Memory B cell (primary cell): ENCODE measurements at places on chromosomes 16 and 17.

DNA sequence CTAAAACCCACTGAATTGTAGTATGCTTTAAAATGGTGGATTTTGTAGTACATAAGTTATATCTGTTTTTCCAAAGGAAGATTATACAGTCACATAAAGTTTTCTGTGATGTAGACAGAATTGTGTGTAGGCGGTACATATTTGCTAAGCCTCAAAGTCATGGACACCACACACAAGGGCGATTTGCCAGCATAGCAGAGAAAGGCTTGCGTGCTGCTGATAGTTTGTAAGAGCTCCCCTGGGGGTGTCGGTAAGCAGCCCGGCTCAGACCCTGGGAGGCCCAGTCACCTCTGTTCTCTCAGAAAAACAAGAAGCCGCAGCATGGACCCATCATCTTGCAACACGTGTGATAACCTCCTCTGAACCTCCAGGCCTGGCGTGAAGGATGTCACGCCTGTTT lies 38.3 kb upstream of the AKTIP start:
- DNase-seq: no peak

DNA sequence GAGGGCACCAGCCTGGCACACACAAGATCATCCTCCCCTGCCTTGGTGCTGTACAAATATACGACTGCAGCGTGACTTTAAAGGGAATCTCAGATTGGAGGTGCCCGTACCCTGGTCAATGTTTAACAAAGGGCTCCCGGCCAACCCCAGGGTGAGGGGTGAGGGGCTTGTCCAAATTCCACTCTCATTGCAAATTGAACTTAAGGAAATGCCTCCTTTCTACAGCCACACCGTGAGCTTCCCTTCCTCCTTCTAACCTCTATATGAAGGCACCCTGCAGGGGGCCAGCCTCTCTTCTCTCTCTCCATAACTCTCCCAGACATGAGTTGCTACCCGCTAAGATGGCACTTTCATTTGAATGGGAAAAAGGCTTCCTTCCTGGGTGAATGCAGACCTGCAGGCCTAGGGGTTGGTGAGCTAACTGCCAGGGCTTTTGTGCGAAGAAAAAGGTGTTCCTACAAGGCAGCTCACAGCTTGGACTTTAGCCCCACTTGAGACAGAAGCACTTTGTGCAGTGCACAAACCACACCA lies 76.6 kb downstream of the IRF8 start:
- DNase-seq: no peak

DNA sequence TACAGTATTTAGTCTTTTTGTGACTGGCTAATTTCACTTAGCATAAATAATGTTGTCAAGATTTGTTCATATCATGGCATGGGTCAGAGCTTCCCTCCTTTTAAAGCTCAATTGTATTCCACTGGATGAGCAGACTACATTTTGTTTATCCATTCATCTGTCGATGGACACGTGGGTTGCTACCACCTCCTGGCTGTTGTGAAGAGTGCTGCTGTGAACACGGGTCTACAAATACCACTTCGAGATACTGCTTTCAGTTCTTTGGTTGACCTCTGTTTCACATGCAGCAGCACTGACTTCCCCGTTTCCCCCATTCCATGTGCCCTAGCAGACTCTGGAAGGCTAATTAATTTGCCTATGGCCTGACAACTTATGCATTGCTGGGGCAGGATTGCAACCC lies 285.4 kb downstream of the SHISA9 start:
- DNase-seq: no peak

DNA sequence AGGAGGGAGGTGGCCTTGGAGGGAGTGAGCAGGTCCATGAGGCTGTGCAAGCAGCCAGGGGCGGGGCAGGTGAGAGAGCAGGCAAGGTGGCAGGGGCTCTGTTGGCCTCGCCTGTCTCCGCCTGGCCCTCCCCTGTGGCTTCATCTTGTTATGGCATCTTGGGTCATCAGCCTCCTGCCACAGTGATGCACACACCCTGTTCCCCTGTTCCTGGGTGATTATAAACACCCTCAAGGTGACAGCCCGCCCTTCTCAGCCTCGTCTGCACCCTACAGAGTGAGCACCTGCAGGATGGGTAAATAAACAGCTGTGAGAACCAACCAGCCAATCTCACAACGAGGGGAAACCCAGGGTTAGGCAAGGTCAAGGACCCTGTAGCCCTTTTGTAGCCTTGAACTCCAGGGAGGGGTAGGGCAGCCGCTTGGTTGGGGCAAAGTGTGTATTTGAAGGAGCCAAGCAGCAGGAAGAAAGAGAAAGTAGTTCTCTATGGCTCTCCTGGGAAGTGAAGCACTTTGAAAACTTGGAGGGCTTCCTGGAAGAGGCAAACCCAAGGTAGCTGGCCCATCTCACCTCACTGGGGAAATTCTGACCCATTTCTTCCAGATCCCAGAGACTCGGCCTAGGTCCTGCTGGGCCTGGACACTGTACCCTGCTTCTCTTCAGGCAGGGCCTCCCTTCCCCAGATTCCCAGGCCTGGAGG lies 60.6 kb downstream of the NT5M start:
- DNase-seq: no peak

DNA sequence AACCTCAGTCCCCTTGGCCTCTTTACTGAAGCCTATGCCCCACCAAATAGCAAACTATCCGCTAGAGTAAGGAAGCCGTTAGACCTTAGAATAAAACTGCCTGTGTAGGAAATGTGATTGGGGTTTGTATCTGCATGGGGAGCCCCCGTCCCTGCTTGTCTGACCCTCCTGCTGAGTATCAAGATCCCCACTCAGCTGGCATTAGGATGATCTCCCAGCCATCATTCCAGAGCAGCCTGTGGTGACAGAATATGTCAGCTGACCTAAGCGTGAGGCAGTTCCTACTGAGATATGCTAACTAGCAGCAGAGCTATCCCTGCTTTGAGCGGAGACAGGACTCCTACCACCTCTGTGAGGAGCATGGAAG lies 645 bp upstream of the GFOD2 start:
- no peak for DNase-seq

DNA sequence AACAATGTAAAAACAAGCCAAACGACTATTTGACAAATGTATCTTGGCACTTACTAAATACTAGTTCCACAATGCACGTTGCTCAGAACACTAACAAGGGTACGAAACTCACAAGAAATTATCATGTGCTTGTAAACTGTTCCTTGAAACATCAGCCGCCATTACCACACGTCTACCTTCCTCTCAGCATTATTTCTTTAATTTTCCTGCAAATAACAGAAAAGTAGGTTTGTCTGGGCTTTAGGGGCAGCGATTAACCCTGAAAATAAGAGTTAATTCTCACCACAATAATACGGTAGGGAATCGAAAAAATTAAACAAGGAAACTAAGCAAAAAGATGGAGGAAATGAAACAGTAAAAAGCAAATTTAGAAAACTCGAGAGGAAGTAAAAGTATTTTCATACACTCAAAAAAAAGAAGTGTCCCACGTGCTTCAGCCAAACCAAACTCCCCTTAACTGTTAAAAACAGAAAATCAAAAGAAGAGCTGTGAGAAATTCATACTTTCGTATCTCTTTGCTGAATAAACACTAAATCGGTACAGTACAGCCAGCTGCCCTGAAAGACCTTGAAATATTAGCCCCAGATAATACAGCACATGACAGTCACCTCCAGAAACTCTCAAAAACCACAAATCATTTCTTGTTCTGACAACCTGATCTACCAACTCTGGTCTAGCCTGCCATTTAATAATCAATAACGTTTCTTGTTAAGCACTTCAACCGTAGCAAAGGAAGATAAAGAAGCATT lies 1.2 kb downstream of the ARHGAP17 start:
- DNase-seq: no peak

- DNase-seq: no peak
These were observed 88.4 kb downstream of the PLXDC1 start for GRCh38 chr17:39062846-39063680.

- no peak for DNase-seq
These were observed 34.6 kb downstream of the TSC2 start for GRCh38 chr16:2082171-2082982.

DNA sequence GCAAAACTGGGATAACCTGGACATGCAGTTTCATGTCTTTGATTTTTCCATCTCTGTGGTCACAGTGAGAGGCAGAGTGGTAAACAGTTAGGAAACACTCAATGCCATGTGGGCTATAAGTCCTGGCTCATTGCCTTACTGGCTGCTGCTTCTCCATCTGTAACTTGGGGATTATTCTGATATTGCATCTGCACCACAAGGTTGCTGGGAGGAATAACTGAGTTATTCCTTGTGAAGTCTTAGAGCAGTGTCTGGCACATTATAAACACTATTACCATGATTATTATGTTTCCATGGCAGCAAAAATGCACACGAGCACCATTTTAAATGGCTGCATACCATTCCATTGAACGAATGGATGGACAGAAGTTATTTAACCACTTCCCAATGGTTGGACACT lies 111.7 kb upstream of the CDH5 start:
- no peak for DNase-seq

- DNase-seq: no peak
These were observed 63.7 kb upstream of the SIAH1 start for GRCh38 chr16:48448841-48449481.

GRCh38 chr17:49497148-49498028 lies 2.3 kb downstream of the NGFR start:
- peak; percentile 14 for DNase-seq

DNA sequence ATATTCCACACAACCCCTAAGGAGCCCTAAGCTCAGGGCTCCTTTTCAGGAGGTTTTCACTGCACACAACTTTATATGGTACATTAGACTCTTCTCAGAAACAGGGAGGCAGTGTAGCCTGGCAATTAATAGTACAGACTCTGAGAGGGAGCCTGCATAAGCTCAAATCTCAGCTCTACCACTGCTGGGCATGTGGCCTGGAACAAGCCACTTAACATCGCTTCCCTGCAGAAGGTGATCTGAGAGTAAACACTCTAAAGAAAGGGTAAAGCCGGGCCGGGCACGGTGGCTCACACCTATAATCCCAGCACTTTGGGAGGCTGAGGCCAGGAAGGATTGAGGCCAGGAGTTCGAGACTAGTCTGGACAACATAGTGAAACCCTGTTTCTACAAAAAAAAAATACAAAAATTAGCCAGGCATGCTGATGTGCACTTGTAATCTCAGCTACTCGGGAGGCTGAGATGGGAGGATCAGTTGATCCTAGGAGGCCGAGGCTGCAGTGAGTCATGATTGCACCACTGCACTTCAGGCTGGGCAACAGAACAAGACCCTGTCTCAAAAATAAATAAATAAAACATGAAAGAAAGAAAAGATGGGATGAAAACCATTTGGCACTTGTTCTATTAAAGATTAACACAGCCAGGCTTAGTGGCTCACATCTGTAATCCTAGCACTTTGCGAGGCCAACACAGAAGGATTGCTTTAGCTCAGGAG lies 70.7 kb upstream of the DNAJA2 start:
- no peak for DNase-seq

- DNase-seq: no peak
These were observed 7.5 kb downstream of the DCAKD start for GRCh38 chr17:45043813-45044540.

- no peak for DNase-seq
These were observed 9.1 kb upstream of the SCNN1B start for GRCh38 chr16:23293016-23293415.

GRCh38 chr16:83145297-83145696 lies 518.5 kb downstream of the CDH13 start:
- DNase-seq: no peak

- DNase-seq: no peak
These were observed 81.2 kb downstream of the WNT3 start for GRCh38 chr17:46737326-46737725.

GRCh38 chr17:30323895-30324319 lies 9.9 kb downstream of the TMIGD1 start:
- no peak for DNase-seq

DNA sequence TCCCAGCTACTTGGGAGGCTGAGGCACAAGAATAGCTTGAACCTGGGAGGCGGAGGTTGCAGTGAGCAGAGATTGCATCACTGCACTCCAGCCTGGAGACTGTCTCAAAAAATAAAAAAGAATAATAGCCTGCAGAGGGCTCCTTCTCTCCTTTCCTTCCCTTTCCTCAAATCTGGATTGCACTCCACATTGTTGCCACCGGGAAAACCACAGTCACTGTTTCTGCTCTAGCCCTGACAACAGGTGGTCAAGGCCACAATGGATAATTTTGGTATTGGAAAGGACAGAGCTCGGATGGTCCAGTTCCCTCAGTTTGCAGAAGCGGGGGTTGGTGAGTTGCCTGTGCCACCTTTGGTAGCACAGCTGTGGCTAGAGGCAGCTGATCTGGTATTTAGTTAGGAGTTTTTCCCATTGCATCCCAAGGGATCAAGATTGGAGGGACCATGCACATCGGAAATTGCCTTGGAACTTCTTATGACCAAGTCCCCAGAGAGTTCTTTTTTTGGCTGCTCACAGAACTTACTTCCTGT lies 44.7 kb upstream of the PRSS54 start:
- no peak for DNase-seq

DNA sequence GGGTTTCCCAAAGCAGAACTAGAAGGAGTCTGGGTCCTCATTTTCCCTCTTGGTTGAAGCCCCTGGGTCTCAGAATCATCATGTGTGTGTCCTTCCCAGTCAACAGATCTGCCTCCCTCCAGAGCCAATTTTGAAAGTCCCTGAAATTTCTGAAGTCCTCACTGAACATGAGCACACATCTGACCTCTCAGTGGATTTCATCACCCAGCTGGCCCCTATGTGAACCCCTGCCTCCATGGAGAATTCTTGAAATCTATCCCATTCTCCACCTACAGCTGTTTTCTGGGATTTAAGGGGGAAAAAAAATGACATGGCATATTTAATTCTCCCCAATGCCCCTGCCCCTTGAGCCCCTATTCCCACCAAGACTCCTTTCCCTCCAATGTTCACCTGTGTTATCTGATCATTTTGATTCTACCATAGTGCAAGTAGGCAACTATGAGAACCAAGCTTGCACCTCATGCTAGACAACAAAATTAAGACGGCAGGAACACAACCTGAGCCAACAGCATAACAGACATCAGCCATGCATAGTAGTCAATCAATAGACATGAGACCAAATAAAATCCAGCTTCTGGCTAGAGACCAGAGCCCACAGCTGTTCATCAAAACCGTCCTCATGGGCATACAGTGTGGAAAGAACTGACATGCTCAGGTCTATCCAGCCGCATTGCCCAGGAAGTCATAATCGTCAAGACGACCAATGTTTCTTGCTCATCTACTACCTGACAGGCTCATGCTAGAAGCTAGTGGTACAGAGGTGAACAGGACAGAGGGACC lies 14.9 kb downstream of the SOX9 start:
- no peak for DNase-seq

GRCh38 chr16:68772030-68772681 lies 35.1 kb downstream of the CDH1 start:
- no peak for DNase-seq

DNA sequence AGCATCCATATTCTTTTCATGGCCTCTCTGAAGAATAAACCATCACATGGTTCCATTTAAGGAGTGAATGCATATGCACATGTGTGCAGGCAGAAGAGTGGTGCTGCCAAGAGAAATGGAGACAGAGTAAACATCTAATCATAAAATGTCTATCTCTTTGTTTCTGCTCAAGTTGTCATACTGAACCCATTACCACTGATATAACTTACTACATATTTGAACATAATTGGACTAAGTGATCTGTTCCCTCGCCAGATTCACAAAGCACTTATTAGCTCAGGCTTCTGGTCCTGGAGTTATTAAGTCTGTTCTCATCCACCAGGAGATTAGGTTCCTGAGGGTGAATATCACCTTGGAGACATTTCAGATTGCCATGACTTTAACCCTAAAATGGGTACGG lies 72.3 kb upstream of the XYLT1 start:
- DNase-seq: no peak
